Cortex of kidney (tissue), 1 donor: ENCODE measurements at places on chromosomes 1 and 21.

DNA sequence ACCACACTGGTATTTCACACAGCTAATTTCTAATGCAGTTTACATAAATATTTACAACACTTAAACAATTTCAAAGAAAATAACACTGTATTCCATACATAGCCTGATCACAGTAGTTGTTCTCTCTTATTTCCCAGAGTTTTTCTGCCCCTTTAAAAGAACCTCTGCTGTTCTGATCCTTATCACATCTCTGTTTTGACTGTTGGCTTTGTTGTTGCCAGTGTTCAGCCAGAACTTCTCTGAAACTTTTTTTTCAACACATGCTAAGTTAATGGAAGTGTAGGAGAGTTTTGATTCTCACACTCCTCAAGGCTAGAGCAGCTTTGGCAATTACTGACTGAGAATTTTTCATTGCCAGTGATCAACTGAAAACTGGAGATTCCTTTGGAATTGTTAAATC, 11.1 kb downstream of the SELE start:
- no peak for DNase-seq

GRCh38 chr1:211915924-211916323, 85.4 kb upstream of the LPGAT1 start:
- DNase-seq = no peak

DNA sequence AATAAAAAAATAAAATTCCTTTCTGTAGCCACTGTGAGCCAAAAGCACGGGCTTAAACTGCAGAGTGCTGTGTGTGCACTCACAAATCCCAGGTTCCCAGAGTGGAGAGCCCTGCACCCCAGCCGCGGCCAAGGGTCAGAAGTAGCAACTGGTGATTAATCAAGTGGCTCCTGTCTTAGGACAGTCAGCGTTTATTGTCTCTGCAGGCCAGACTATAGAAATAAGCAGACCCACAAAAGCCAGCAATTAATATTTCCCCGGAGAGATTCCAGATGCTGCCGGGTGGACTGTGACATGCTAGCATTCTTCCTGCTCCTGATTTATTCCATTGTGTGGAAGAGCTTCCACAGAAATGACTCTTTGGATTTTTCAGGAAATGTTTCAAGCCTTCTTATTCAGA, 412.2 kb downstream of the KIF26B start:
- DNase-seq = no peak

GRCh38 chr1:62989497-62989896, 205.6 kb downstream of the ATG4C start:
- DNase-seq = no peak

- no peak for DNase-seq
Observed at GRCh38 chr1:36481771-36482723, 666 bp downstream of the CSF3R start.

- DNase-seq = no peak
Observed at GRCh38 chr1:77742011-77742555, 17.6 kb downstream of the USP33 start.

DNA sequence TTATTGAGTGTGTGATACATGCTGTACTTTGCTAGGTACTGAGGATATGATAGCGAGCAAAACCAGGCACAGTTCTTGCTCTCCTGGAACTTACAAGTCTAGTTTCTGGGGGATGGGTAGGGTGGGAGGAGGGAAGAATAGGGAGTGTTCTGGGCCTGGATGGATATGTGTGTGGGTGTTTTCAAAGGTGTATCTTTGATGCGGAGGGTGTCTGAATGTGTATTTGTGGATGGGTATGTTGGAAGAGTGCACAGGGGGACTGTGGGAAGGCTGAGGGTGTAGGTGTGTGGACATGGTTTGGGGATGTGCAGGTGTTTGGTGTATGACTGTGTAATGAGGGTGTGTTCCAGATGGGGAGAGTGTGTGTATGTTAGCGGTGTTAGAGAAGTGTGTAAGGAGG, 4.5 kb upstream of the DPH2 start:
- DNase-seq = no peak

- DNase-seq = no peak
Observed at GRCh38 chr1:3135744-3136455, 66.9 kb downstream of the PRDM16 start.

- DNase-seq = no peak
Observed at GRCh38 chr1:39639305-39640130, at the start of gene HEYL. TSS of gene HEYL (minus strand) at chr1:39639643. CDS start at chr1:39639625, 18 bp downstream.

DNA sequence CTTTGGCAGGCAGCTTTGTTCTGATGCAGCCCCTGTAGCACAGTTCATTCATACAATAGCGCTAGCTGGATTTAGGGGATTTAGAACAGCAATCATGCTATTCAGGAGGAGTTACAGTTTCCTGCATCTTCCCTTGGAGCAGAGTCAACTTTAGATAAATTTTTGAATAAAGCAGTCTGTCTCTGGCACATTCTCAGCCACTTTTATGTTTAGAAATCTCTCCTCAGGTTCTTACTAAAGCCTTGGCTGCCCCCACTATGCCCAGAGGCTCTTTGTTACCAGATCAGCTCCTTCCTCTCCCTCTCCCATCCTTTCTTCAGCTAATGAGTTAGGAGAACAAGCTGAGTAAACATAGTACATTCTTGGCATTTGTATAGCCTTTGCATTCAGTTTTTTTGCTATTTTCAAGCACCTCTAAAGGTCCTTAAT, 17.0 kb upstream of the PIGC start:
- no peak for DNase-seq

- no peak for DNase-seq
Observed at GRCh38 chr1:167503626-167504466, 14.5 kb downstream of the CD247 start.

DNA sequence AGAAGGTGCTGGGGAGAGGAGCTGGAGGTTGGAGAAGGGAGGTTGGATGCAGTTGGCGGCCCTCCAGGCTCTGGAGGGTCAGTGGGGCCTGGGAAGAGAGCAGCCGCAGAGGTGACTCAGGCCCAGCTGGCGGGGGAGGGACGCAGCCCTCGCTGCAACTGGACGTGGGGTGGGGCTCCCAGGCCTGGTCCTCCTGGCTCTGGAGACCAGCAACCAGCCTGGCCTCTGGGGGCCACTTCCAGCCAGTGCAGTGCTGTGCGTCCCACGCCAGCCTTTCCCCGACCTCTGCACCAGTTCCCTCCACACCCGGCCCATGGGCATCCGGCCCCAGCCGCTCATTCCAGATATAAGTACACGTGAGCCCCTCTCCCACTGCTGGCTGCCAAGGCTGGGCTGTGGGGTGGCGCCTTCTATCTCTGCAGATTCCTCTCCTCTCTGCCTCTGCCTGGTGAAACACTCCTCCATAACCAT, 38.0 kb upstream of the COL18A1 start:
- no peak for DNase-seq

DNA sequence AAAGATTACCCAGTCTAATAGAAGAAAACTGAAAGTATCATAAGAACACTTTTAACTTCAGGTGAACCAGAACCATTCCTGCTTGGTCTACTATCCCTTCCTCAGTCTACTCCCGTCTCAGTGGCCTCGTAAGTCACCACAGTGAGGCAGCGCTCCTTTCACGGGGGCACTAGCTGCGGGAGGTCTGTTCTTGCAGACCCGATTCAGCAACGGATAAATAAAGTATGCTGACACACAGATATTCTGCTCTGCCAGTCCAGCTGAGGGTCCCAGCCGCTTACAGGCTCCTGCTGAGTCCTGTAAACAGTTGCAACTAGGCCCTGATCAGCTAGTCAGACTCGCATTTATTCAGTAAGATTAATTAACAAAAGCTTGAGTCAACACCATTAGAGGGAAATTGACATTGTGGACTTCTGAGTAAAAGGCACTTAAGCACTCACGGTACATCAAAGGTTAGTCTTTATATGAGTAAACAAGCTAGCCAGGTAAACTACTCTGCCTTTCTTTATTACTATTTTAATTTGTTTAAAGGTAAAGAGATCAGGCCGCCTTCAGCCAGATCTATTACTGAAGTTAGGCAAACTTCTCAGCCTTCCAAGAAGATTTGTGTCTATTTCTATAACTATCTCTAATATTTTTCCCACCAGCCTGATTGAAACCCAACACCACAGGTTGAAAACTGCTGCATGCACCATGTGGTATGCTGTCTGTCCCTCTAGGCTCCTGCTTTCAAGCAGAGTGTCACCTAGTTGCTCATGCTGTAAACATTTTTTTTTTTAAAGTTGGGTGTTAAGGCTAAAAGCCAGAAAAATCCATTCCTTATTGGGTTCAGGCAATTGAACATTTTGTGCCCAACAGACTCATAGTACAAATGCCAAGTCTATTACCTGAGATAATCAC, 87.7 kb downstream of the INTS7 start:
- DNase-seq = no peak

- no peak for DNase-seq
Observed at GRCh38 chr1:56686169-56686568, 41.1 kb downstream of the PRKAA2 start.

DNA sequence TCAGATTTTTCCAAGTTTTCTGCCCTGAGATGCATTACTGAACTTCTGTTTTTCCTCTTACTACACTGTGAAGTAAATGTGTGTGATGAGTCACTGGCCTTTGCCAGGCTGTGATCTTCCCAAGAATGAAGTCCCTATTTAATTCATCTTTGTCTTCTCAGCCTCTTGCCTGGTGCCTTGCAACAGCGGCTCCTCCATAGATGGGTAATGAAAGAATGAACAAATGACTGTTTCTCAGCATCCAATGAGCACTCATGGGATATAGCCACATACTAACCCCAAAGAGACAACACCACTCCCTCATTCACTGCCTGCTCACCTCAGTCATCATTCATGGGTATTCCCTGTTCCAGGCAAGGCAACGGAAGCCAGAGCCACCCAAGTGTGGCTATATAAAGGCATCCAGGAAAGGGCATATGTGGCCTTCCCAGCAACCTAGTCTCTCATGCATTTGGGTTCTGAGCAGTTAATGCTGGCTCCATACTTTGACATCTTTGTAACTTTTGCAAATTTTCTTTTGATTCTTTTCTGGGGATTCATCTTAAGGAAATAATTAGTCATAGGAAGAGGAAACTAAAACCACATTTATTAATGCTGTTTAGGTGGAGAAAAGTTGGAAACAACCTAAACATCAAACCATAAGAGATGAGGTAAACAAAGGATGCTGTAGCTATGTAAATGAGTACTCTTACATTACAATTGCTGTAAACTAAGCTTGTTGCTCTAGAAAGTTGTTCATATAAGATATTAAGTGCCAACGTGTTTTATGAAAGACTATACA, 71.9 kb downstream of the HIVEP3 start:
- DNase-seq = no peak
